GF-D8 (cell line): ENCODE measurements at places on chromosomes 6 and 20.

DNA sequence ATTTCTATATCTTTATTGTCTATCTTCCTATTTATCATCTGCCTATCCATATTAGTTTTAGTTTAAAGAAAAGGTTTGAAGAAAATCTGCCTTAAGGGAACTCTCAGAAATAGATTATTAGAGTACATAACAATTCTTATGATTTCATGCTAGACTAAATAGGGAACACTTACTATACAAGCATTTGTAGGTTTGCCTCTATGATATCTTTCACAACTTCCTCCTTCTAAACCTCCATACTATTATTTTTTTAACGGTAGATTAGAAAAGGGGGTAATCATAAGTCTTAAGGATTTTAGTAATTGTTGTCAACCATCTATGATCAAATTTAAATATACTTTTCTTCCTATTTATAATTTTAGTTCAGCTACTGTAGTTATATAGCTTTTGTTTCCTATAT is 11.6 kb upstream of the DSE start:
- DNase-seq = no peak

DNA sequence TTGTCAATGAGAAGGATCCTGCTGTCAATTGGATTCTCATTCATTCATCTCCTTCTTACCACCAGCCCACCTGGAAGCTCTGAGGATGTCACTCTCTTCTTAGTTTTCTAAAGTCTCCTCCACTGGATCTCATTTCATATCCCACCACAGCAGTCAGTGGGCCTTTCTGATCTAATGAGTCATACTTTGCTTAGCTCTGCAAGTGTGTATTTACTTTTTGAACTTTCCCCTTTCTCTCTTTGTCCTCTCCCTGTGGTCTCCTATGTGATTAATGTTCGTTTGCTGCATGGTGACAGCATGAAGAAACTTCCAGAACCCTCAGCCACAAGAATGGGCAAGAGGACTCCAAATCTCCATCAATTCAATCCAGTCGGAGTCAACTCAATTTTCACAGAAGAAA is 63.6 kb upstream of the SYNDIG1 start:
- no peak for DNase-seq

DNA sequence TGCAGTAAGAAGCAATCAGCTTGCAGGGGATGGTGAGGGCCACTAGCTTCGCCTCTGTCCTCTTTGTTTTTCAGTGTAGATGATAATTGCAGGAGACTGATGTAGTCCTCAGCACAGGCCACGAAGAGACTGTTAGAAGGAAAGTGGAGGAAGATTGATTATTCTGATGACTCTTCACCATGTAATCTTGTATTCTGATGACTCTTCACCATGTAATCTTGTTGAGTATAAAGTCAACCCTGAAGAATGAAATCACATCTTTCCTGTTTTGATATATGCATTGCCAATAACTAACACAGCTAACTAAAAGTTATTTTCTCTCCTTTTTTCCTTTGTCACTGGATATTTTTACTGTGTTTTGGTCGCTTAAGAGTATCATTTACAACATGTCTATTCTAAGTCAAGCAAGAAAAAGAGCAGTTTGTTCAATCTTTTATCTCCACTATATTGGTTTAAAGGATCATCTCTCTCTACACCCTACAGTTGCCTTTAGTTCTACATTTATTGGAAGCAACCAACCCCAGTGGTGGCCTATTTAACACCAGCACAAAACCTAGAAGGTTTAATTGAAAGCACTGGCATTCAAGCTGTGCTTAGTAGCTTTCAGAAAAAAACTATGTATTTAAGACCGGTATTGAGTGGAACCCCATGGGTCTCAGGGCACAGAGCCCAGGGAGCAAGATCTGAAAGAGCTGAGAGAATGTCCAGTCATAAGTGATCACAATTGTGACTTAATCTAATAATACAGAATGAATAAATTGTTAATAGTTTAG is 107.2 kb upstream of the BTBD3 start:
- DNase-seq = no peak

DNA sequence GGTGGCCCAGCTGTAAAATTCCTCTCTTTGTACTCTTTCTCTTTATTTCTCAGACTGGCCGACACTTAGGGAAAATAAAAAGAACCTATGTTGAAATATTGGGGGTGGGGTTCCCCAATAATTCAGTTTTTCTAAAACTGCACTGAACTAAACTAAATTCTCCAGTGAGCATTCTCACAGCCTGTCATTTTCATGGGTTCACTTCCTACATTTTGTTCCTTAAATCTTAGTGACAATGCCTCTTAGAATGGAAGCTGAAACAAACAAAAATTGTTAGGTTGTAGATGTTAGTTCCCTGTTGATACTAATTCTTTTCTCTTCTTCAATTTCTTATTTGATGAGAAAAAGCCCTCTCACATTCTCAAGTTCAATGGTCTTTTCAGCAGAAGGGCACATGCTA is 35.8 kb upstream of the IFNGR1 start:
- no peak for DNase-seq

DNA sequence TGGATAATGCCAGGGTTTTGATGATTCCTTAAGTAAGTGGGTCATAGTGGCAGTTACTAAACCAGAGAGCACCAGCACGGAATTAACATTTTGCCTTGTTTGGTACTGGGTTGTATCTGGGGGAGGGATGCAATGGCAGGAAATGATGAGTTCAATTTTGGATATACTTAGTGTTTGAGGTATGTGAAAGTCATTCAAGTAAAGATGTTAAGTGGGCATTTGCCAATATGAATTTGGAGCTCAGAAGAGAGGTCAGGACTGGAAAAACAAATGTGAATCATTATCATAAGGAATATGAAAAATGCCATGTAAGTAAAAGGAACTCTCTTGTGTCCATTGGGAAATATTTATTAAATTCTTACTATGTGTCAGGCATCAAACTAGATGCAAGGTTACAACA is 6.2 kb downstream of the PXT1 start:
- no peak for DNase-seq

DNA sequence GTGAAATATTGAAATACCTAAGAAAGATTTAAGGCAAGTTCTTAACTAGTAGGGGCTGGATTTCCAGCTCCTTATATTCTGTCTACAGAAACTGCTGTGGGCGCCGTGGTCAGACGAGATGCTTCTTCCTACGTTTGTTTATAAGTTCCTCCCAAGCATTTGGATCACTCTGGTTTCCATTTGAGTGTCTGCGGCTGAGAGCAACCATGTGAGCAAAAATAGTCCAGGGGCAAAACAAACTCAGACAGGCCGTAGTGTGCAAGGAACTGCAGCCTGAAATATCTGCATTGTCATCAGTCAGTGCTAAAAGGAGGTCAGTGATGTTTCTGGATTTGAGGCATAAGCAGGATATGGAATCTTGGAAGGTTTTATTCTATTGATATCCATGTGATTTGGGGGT is 485.9 kb upstream of the JAG1 start:
- DNase-seq = no peak

- DNase-seq = no peak
Observed at GRCh38 chr6:14128012-14128411, 10.4 kb downstream of the CD83 start.

DNA sequence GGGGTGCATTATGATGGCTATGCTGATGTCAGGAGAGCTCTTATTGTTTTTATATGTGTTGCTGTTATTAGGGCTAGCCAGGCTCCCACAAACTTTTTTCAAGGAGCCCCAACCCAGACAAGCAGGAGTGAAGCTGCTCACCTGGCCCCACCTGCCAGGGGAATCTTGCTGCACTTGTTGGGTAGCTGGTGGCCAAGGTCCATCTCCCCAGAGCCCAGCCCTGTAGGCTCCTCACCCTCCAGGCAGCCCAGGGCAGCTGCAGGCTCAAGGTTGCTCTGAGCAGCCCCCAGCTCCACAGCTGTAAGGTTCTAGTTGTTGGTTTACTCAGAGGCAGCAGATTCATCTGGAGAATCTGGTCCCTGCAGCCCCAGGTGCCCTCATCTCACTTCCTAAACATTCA is 46.8 kb upstream of the SIRPA start:
- DNase-seq = no peak

DNA sequence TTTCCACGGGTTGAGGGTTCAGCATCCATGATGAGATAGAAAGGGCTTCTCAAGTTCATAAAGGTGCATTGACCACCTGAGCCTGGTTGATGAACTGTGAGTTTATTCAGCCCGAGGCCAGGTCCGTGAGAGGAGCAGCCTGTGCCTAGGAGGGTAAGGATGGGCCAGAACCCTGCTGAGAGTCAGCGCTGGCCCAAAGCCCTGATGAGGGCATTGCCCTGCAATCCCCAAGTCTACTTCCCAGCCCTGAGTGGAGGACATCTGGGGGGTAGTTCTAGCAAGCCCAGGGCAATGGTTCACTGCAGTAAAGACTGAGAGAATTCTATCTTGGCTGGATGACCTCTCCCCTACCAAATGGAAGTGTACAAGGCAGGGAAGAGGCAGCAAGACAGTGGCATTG is 123.3 kb upstream of the NXT1 start:
- DNase-seq = no peak

DNA sequence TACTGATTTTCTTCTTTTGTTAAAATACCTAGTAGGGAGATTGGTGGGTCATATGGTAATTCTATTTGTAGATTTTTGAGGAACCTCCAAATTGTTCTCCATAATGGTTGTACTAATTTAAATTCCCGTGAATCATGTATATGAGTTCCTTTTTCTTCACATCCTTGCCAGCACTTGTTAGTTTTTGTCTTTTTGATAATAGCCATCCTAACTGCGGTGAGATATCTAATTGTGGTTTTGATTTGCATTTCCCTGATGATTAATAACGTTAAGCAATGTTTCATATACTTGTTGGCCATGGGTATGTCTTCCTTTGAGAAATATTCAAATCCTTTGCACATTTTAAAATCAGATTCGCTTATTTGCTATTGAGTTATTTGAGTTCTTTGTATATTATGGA is 110.9 kb downstream of the JAG1 start:
- DNase-seq = no peak
